ENCODE measurements at places on chromosomes 16 and 17. TPM values are rescaled to one million over a fixed set of nuclear protein-coding genes. Genes with fewer than 3 reads are reported as not detected.

DNA sequence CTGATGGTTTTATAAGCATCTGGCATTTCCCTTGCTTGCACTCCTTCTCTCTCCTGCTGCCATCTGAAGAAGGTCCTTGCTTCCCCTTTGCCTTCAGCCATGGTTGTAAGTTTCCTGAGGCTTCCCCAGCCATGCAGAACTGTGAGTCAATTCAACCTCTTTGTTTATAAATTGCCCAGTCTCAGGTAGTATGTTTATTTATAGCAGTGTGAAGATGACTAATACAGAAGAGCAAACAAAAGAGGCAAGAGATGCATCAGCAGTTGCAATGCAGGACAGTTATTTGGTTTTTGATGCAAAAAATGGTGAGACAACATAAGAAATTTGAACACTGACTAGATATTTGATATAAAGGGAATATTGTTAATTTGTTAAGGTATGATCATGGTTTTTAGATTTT lies 16.8 kb downstream of the TMEM100 start:
- no peak for DNase-seq

- DNase-seq: no peak
Measured at GRCh38 chr17:41026715-41027471, at the start of gene KRTAP1-5. KRTAP1-5 (minus strand) TSS chr17:41027208; CDS start chr17:41027155, 53 bp downstream.

DNA sequence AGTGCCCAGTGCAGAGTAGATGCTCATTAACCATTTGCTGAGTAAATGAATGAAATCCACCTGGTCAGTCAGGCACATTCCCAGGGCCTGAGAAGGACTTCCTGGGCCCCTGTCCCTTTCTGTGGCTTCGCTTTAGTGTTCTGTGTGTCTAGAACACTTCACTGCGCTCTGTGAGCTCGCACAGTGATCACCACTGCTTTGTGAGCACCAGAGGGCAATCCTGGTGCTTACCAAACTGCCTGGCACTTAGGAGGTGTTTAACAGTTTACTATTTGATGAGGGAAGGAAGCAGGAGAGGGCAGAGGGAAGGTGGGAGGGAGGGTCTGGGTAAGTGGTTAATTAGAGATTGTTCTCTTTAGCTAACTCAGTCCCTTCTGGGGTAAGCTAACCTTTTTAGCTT lies 26.2 kb downstream of the SALL1 start:
- DNase-seq: no peak

GRCh38 chr17:34714475-34715410 lies 135.4 kb downstream of the TMEM132E start:
- DNase-seq: no peak

Gene TRIM72
- 0.06 TPM for polyA plus RNA-seq

GRCh38 chr16:10112021-10112420 lies 70.2 kb downstream of the GRIN2A start:
- DNase-seq: no peak

GRCh38 chr17:72717676-72718075 lies 374.8 kb downstream of the SLC39A11 start:
- no peak for DNase-seq

Gene HCRT
- polyA plus RNA-seq: not detected

DNA sequence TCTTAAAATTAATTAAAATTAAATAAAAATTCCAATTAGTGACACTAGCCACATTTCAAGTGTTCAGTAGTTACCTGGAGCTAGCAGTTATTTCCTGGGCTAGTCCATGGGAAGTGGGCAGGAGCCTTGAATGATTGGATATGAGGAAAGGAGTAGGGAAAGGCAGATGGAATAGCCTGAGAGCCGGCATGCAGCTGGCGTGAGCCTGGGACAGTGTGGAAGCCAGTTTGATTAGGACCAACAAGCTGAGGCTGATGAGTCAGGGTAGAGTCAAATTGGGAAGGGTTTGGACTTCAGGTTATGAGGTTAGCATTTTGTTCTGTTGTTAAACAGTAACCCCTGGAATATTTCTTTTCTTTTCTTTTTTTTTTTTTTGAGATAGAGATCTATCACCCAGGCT lies 15.3 kb upstream of the GNA13 start:
- DNase-seq: no peak

DNA sequence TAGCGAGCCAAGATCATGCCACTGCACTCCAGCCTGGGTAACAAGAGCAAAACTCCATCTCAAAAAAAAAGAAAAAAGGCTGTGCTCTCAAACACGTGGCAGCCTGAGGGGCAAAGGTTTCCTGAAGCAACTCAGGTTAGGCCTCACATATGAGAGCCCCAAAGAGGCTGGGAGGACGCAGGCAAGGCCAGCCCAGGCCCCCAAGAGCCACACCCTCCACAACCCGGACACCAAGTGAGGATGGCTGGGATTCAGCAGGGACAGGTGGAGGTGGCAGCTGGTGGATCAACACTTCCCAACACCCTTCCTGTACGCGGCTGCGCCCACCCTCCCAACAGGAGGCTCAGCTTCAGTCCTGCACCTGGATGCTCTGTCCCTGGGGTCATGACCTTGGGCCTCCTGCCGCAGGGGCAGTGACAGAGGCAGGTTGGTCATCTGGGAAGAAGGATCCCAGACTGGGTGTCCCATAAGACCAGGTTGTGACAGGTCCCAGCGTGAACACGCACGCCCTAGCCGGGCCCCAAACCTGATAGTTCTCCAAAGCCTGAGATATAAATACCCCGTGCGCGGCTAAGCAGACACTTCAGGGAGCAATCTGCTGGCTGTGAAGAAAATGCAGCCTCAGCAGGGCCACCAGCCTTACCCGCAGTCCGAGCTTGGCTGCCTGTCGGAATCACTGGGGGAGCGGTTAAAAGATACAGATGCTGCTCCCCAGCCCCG lies 78.1 kb downstream of the TIMM22 start:
- DNase-seq: no peak

- no peak for DNase-seq
Measured at GRCh38 chr17:41917192-41917591, 1.6 kb downstream of the ACLY start.

DNA sequence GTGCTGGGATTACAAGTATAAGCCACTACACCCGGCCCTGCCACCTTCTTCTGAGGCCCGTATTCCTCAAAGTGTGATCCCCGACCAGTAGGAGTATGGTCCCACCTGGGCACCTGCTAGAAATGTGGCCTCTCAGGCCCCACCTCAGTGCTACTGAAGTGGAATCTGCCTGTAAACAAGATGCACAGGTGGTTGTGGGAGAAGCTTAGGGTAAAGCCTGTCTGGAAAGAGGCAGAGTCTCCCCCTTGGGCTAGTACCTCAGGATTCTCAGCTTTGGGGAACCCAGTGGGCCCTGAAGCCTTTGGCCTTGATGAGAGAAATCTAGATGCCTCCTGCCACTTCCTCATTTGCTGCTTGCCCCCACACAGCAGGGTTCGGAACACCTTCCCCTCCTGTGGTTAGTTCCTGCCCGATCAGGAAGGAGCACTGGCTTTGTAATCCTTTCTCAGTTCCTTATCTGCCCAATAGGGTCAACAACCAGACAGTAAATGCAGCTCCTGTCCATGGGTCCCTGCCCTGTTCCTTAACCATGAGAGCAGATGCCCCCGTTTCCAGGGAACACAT lies 25.2 kb downstream of the TK2 start:
- DNase-seq: no peak

GRCh38 chr17:18033442-18034099 lies 5.4 kb downstream of the ATPAF2 start:
- peak; percentile 72 for DNase-seq

- no peak for DNase-seq
Measured at GRCh38 chr16:14394834-14395233, 235.2 kb downstream of the PARN start.

DNA sequence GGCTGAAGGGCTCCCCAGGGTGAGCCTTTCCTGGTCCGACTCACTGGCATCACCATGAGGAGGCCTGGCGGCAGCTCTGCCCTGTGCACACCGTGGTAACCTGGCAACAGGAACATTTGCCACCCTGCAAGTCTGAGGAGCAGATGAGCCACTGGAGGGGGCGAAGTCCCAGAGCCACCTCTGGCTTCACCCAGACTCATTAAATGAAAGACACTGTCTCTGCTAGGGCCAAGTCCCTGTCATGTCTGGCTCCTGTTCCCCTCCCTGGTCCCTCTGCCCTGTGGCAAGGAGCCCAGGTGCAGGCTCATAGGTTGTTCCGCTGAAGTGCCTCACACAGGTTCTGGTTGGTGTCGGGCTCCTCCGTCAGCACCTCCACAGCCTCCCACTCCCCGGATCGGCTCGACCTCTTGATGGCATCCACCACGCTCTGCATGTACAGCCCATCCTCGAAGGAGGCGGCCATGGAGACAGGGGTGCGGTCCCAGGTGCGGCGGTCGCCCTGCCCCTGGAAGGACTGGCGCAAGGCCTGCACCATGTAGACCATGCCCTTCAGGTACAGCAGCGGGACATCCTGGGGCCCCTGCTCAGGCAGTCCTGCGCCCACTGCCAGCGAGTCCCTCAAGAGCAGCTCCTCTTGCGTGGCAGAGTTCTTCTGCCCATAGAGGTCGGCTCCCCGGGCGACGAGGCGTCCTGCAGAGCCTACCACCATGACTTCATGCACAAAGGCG lies 8.4 kb downstream of the C16orf86 start:
- no peak for DNase-seq

DNA sequence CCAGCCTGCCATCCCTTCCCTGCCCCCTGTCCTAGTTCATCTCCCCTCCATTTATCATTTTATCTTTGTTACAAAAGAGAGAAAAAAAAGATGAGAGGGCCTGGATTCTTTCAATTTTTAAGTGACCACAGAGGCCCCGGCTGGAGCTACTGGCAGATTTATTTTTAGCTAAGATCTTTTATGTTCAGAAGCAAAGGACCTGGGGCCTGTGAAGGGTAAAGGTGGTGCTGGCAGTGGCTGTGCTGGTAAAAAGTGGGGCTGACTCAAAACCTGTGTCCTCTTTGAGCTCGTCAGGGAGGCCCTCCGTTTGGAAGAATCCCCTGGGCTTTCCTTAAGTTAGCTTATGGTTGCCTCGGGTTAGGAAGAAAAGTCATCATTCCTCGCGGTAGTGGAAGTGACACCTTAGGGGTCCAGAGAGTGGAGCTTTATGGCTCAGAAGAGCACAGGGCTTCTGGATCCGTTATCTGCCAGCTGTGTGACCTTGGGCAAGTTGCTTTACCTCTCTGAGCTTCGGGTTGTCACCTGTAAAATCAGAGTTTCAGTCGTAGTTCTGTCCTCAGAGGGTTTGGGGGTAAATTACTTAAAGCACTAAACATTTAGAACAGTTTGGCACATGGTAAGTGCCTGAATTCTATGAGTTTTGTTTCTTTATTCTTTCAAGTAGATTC lies 923.8 kb upstream of the EEF2KMT start:
- DNase-seq: no peak

Gene HIGD1B
- 1.9 TPM for polyA plus RNA-seq

DNA sequence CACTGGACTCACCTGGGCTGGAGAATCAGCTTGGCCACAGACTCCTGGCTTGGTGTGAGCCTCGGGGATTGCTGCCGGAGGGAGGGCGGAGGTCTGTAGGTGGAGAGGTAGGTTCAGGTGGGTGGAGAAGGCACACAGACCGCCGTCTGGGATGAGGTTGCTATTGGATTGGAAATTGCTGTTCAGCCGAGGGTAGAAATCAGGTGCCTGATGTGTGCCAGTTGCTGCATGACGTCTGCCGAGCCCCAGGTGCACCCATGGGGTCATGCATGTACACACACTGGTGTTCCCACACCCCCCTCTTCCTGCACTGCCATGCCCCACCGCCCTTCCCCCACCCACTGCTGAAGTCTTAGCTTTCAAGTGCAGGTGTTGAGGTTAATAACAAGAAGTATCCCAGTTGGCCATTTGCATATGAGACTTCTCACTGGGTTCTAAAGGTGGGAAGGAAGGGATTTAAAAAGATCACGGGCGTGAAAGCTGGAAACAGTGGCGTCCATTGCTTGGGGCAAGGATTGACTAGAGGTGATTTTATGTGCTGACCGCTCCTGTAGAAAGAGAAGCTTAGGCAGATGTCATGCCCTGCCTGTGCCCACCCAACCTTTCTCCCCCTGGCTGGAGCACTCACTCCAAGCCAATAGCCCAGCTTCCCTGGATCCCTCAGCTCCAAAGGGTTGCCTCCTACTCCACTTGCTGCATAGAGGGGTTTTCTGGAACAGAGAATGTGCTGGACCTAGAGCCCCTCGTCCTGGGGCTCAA lies 193.6 kb downstream of the CCDC182 start:
- DNase-seq: no peak

GRCh38 chr17:45660474-45660873 lies 123.6 kb upstream of the CRHR1 start:
- no peak for DNase-seq

Gene RAI1
- polyA plus RNA-seq: 18.8 TPM

Gene SCN4A
- polyA plus RNA-seq: 0.87 TPM
